Lower leg skin (tissue), 4 donors: ENCODE measurements at places on chromosomes 4 and X. TPM values are rescaled to one million over a fixed set of nuclear protein-coding genes. Genes with fewer than 3 reads are reported as not detected.

The NLGN4X gene
- 0.17 TPM for total RNA-seq

The NAP1L5 gene
- 1.4 TPM for total RNA-seq

The C4orf36 gene
- not detected for total RNA-seq

The ANKRD37 gene
- total RNA-seq: 17.5 TPM

The ZNF157 gene
- total RNA-seq: 0.19 TPM

The EVC2 gene
- total RNA-seq: 8.8 TPM

The SRPK3 gene
- total RNA-seq: not detected

The TMPRSS11F gene
- 22.3 TPM for total RNA-seq

The SSX4 gene
- not detected for total RNA-seq

The VCX2 gene
- not detected for total RNA-seq

The HS3ST1 gene
- total RNA-seq: 0.36 TPM

The PSAPL1 gene
- 570 TPM for total RNA-seq

The ATP2B3 gene
- not detected for total RNA-seq

The PAGE4 gene
- total RNA-seq: not detected

The DCX gene
- not detected for total RNA-seq

The GPR34 gene
- 1.6 TPM for total RNA-seq

The SSX3 gene
- total RNA-seq: not detected
